ENCODE measurements at places on chromosomes 2 and 18.

- DNase-seq, result no peak
- no peaks in the 10 kb centered on the region for H3K4me1 ChIP-seq
- H3K27me3 ChIP-seq, result no peaks in the 10 kb centered on the region
- no peak overlapping the region for H3K4me3 ChIP-seq
Observed at GRCh38 chr2:160200921-160201320, 849 bp upstream of the ITGB6 start.

GRCh38 chr2:234603619-234604018 is 106.7 kb upstream of the ARL4C start:
- H3K4me3 ChIP-seq, result no peak overlapping the region
- no peaks in the 10 kb centered on the region for H3K36me3 ChIP-seq
- no peak overlapping the region for H3K27ac ChIP-seq
- no peak for DNase-seq

GRCh38 chr18:25169701-25170100 is 182.3 kb downstream of the ZNF521 start:
- H3K4me3 ChIP-seq, result no peak overlapping the region
- H3K27me3 ChIP-seq, result no peaks in the 10 kb centered on the region
- H3K36me3 ChIP-seq, result no peaks in the 10 kb centered on the region
- no peaks in the 10 kb centered on the region for H3K4me1 ChIP-seq
- DNase-seq, result no peak

- H3K4me1 ChIP-seq, result peaks cover 21% of the 10 kb centered on the region
- no peak for DNase-seq
- H3K27me3 ChIP-seq, result no peaks in the 10 kb centered on the region
- peaks cover 94% of the 10 kb centered on the region for H3K36me3 ChIP-seq
- no peak overlapping the region for H3K4me3 ChIP-seq
Observed at GRCh38 chr2:233162770-233163169, 88.7 kb upstream of the ATG16L1 start.

DNA sequence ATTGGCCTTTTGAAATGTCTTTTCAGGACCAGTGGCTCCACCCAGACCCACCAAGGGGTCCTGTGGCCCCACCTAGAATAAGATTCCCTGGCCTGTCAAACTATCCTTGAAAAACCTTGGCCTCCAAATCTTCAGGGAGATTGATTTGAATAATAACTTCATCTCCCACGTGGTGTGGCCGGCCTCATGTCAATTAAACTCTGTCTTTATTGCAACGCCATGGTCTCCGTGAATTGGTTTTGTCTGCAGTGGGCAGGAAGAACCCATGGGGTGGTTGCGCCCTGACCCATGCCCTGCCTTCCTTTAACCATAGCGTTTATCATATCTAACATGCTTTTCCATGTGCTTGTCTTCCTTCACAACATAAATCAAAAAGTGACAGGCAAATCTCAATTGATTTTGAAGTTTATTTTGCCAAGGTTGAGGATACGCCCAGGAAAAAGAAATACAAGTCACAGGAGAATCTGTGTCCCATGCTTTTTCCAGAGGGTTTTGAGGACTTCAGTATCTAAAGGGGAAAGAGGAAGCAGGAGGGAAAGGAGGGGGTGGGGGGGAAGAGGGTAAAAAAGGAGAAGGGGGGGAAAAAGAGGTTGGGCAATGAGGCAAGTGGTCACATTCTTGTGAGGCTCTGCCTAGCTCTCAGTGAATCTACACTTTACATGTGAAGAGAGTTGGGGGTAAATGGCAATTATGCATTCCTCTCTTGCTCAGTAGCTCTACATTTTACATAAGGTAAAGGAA is 66.5 kb upstream of the CABLES1 start:
- no peak overlapping the region for H3K4me3 ChIP-seq
- no peak overlapping the region for H3K27ac ChIP-seq
